ENCODE measurements at places on chromosomes 3 and 15.

GRCh38 chr15:87528873-87529272 is 727.7 kb downstream of the NTRK3 start:
- DNase-seq = no peak

GRCh38 chr15:60301024-60301423 is 96.8 kb downstream of the ANXA2 start:
- DNase-seq = no peak

DNA sequence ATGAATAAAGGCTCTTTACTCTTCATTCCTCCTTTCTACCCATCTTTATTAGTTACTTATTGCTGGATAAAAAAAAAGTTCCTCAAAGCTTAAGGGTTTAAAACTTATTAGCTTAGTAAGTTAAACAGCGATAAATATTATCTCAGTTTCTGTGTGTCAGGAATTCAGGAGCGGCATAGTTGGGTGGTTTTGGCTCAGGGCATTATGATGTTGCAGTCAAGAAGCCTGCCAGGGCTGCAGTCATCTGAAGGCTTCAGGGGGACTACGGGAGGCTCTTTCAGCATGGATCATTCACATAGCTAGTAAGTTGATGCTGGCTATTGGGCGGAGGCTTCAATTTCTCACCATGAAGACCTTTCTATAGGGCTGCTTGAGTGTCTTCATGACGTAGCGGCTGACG is 1.9 kb upstream of the DLG1 start:
- DNase-seq = no peak

DNA sequence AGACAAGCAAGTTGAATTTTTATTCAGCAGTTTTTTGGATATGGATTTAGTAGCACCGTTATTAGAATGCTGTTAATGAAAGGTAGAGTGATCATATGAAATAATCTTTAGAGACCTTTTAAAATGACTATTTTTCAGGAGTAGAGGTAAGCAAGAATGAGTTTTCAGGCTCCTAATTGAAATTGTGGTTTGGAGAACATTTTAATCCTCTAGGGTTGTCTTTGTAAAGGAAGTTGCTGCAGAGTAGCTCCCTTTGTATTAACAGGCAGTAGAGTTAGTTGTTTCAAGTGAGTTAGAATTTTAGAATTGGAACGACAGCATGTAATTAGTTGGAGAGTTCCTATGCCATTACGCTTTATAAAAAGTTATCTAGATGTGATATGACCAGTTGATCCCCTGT is 27.2 kb upstream of the EDEM1 start:
- no peak for DNase-seq

DNA sequence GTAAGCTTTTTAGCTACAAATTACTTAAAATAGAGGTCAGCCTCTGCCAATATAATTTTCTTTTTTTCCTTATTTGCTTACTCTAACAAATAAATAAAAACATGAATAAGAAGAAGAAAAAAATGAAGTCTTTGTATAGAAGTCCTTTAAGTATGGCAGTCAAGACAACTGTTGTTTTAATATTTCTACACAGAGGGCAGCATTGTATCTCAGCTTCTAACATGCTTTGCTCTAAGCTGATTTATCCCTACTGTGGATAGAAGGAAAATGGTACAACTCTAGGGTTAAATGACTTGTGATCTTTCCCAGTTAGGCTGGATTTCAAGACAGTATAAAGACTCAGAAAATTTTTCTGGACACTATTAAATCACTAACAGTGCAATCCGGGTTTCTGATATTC is 104.3 kb upstream of the MEIS2 start:
- DNase-seq = no peak

GRCh38 chr3:40655551-40655950 is 130.8 kb downstream of the ZNF621 start:
- no peak for DNase-seq

GRCh38 chr3:33433843-33434242 is 6.4 kb downstream of the UBP1 start:
- no peak for DNase-seq

DNA sequence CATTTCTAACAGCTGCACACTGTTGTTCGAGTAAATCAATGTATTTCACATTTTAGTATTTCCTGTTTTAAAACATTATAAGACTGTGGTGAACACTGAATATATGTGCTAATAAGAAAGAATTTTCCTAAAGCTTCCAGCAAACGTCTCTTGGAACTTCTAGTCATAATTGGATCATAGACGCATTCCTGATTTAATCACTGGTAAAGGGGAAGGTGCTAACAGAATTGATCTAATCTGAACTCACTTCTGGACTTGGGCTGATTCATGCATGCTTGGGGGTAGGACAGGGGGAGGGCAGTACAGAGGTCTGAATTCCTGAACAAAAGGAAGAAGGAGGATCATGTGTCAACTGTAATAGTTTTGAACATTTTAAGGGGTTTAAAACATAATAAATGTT is 7.3 kb upstream of the LEKR1 start:
- no peak for DNase-seq

DNA sequence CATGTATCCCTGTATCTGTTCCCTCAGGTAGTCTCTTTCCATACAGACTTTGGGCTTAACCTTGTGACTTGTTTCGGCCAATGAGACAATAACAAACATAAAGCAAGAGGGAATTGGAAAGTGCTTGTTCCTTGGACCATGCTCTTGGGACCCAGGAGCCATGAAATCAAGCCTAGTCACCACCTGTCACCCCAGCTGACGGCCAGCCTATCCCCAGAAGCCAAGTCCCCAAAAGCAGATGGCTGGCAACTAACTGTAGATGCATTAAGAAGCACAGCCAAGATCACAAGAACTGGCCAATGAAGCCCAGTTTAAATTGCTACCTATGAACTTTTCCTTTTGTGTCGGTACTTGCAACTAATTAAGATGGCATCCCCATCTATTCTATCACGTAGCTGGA is 822.0 kb downstream of the CADM2 start:
- no peak for DNase-seq

DNA sequence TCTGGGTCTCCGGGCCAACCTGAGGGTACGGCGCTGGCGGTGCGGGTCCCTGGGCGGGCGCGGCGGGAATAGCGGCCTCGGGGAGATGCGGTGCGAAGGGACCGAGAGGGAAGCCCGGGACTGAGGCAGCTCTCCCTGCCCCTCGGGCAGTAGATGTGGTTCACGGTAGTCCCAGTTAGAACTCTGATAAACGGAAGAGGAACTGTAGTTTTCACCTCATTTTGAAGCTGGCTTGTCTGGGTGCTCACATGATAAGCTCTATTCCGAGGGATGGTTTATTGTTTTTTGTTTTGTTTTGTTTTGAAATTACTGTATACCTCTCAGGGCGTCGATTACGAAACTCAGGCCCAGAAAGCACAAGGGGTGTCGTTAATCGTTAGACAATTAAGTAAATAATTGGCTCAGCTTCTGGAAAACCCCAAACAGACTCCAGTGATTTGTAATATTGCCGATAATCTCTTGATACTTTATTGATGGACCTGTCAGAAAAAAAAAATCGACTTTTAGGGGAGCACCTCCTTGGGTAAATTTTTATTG is 413 bp downstream of the NUSAP1 start:
- no peak for DNase-seq

DNA sequence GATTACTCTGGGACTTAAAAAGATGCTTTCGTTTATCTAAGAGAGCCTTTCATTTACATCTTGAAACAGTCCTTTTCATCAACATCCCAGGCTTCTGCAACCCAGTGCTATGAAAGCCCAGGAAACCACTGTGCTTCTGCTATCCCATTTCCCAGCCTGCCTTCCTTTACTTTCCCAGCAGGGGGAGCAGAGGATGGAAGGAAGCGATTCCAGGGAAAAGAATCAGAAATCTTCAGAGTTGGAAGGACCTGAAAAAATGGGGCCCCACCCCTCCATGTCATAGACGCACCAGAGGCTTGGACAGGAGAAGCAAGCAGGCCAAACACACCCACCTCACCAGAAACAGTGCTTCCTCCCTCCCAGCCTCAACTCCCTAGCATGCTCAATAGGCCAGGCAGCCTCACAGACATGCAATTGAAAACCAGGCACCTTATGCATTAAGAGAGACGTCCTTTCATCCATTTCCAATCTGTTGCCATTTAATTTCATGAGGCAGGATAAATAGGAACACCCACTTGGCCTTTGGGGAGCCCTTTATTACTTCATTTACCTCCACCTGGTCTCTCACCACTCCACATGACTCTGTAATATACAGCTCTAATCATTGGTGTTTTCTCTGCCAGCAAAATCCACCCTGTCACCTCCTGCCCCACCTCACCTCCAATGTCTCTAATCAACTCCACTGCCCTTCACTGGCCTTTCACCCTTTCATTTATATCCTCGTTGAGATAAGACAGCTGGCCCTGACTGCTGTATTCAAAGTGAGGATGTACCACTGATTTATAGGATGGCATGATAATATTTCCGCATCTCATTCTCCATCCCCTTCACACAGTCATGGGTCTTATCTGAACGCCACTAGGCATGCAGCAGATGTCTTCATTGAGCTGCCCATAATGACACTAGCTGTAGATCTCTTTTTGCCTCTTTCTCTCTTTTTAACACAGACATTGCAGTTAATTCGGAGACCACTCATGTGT is 583.9 kb downstream of the NTRK3 start:
- DNase-seq = peak; percentile 22

GRCh38 chr15:40439960-40440742 is 602 bp upstream of the BAHD1 start:
- peak; percentile 69 for DNase-seq

DNA sequence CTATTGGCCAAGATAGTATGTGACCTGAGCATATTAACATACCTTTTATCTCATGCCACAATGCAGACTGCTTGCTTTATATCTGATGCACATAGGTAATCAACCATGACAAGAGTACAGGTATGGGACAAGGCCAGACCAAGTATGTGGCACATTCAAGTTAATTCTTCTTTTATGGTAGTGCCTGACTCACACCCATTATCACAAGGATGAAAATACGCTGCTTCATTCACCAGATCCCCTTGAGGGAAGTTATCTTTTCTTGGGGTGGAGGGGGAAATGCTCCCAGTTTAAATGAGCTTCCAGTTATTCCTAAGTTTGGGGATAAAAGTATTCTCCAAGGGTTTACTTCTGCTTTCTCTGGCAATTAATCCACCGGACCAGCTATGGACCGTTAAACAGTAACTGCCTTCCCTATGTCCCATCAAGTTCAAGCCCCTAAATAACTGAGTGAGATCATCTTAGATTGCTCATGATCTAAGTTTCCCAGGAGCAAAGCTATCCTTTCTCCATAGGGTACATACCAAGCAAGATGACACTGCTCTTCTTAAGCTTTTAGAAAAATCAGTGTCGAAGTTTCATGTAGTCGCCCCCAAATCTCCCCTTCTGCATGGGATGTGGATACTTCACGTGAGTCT is 1.9 kb downstream of the COL8A1 start:
- no peak for DNase-seq

GRCh38 chr3:119562307-119562961 is 3.0 kb upstream of the CD80 start:
- no peak for DNase-seq

- DNase-seq = no peak
Observed at GRCh38 chr15:100653608-100654007, 51.2 kb downstream of the ASB7 start.

DNA sequence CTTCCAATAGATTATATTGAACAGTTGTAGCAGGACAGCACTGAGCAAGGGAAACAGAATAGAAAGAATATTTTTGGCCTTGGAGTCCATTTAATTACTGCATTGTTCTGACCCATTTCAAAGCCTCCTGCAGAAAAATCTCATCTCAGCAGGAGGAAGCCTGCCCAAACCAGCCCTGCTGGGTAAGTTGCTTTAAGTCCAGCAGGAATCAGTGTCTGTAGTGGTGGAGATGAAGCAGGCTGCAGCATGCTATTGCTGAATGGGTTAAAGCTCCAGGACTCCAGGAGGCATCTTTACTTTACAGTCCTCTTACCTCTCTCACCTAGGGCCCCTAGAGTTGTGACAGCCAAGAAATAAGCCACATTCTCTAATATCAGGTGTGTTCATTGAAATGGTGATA is 380.3 kb upstream of the THBS1 start:
- DNase-seq = no peak

DNA sequence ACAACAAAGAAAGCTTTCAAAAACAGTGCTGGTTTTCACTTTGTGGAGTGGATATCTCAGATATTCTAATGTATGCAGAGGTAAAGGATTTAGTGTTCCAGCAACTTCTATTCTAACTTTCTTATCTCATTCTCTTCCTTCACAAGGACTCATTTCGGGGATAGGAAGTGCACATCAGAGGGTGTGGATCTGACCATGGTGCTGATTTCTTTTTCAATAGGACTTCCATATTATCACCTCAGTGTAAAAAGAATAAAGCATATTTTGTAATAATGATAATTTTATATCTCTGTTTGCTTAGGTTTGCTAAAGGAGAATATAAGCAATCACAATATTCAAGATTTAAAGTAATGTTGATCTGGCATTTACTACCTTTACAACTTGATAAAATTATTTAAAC is 12.5 kb upstream of the CADM2 start:
- DNase-seq = no peak

DNA sequence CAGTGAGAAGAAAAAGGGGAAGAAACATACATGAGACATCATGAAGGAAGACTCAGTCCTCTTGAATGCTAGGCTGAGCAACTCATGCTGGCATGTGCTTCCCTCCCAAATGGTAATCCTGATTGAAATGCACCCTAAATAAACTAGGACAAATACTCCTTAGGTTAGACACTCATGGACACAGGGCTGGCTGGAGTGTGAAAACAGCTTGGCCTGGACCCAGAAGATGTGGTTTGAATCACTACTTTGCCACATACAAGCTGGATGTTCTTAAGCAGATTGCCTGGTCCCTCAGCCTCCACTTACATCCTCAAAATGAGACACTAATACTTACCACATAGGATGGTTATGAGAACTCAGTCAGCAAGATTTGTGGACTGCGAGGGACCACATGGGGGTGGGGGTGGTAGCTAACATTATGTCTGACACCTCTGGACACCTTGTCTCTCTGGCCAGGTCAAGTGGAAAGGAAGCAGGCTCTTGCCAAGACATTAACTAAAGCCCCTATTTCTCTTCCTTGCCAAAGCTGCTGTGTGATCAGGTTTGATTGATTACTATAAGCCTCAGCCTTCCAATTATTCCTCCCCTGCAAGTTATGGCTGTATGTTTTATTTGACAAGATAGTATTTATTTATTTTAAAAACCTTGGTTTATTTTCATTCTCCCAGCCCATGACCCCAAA is 138.9 kb upstream of the SLC7A14 start:
- no peak for DNase-seq

DNA sequence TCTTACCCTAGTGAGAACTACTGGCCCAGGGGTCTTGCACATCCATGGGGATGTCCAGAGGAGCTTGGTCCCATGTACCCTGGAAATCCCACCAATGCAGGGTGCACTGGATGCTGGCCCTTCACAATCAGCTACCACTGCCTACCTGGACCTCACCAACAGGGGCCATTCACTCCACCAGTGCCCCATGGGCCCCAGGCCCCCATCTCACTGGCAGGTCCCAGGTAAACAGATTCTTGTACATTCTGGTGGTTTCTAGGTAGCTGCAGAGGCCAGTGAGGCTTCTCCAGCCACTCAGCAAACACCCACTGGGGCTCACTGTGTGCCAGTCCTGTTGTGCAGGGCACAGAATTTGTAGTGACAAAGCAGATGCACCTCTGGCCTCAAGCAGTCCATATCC is 24.9 kb downstream of the RAB6B start:
- no peak for DNase-seq

GRCh38 chr3:113038328-113038727 is 47.5 kb downstream of the GTPBP8 start:
- DNase-seq = no peak
